ENCODE measurements at places on chromosomes 6 and 20.

GRCh38 chr6:1834207-1834606 is 224.5 kb downstream of the FOXC1 start:
- DNase-seq: no peak

GRCh38 chr6:10633216-10633615 is 61.2 kb downstream of the C6orf52 start:
- DNase-seq: no peak

- DNase-seq: peak; percentile 83
Observed at GRCh38 chr6:35419417-35419816, 32.7 kb upstream of the FANCE start.

- DNase-seq: no peak
Observed at GRCh38 chr6:163200289-163200688, 214.2 kb upstream of the QKI start.

DNA sequence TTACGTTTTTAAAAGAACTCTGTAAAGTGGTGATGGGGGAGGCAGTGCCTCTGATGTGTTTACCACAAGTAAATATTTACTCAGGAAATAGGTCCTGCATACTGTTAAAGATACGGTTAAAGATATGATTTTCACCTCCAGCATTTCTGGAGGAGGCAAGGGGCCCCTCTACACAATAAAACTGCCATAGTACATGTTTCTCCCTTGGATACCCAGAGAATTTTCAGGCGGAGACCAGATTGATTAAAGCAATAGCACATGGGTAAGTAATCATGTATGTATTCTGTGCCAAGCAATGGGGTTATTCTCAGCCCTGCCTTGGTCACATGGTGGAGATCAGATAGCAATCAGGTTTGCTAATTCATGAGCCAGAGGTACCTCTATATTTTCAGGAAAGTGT is 9.6 kb downstream of the RIPOR2 start:
- no peak for DNase-seq

DNA sequence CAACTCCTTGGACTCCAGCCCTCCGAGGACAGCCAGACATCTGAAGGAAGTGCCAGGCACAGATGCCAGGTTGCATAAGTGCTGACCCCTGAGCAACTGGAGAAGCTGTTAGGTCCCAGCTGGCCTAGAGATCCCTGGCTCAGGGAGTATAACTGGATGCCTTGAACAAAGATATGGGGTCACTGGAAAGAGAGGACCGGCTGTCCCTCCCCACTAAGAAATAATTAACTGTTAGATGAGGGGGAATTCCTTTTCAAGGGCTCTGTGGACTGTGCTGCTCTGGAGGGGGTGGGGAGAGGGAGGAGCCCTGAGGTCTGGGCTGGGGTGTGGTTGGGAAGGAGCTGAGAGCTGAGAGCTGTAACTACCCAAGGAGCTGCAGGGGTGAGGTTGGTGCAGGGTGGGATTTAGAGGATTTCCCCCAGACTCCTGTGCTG is 39.6 kb downstream of the HLA-F start:
- DNase-seq: no peak

GRCh38 chr20:52760791-52761190 is 211.4 kb upstream of the TSHZ2 start:
- no peak for DNase-seq

GRCh38 chr6:128663238-128663637 is 142.8 kb upstream of the PTPRK start:
- DNase-seq: no peak

- DNase-seq: peak; percentile 25
Observed at GRCh38 chr6:16894301-16894700, 133.0 kb upstream of the ATXN1 start.

DNA sequence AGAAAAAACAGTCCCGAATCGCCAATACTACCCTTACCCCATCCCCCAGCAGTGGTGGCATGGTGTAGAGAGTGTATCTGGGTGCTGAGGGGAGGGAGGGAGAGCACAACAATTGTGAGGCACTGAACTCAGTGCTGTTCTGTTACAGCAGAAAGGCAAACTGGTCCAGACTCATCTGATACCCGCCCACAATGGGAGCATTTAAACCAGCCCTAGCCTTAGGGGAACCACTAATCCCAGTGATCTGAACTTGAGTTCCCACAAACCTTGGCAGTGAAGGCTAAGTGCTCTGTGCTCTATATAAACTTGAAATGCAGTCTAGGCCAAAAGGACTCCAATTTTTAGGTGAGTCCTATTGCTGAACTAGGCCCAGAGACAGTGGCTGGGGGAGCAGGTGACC is 666.4 kb upstream of the PTCHD4 start:
- no peak for DNase-seq

DNA sequence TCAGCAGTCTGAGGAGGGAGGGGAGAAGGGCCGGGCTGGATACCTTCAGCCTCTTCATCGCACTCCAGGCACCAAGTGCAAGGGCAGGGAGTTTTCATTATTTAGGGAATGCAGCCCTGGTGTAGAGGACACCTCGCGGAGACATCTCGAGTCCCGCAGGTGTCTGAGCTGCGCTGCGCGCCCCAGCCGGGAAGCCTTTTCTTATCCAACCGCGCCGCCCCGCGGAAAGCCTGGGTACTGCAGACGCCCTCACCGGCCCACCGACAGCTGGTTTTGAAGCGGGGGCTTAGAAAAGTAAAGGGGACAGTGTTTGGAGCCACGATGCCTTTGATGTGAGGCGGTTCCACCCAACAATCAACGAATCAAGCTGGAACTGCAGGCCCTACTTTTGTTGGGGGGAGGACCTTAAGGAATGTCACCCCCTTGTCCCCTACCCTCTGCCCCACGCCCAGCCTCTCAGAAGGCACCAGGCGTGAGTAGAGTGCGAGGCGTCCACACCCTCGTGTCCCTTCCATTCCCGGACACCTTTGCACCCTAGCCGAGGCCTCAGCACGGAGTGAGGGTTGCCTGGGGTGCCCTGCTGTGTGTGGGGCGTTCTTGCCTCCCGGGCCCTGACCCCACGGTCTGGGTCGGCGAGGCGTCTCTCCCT is 8.6 kb downstream of the NKX2-2 start:
- peak; percentile 42 for DNase-seq

DNA sequence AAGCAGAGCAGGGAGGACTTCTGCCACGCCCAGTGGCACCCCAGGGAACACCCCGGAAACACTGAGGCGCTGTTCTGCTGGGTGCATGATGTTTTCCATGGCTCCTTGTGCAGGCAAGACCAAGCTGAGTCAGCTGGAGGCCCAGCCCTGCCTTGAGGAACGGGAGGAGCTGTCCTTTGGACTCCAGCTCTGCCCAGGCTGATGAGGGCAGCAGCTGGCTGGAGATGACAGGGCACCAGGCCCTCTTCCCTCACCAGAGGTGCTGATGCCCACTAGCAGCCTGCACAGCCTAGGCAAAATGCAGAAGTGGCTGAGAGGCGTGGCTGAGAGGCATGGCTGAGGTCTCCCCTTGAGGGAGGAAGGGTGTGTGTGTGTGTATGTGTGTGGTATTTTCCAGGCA is 2.4 kb downstream of the C6orf132 start:
- DNase-seq: no peak

DNA sequence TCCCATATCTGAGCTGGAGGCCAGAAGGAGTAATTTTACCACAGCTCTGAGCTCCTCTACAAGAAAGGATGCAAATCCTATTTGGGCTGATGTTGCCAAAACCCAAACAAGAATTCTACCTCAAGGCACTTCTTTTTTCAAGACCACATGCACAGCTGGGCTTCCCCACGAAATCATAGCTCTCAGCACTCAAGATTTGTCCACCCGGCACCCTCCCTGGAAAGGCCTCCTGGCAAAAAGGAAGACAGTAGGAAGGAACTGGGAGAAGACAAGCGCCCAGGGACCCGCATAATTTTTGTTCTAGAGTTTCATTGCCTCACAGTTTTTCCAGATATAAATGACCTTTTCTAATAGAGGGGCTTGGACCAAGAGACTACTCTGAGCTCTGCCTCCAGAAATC is 90.5 kb downstream of the BANF2 start:
- peak; percentile 6 for DNase-seq

DNA sequence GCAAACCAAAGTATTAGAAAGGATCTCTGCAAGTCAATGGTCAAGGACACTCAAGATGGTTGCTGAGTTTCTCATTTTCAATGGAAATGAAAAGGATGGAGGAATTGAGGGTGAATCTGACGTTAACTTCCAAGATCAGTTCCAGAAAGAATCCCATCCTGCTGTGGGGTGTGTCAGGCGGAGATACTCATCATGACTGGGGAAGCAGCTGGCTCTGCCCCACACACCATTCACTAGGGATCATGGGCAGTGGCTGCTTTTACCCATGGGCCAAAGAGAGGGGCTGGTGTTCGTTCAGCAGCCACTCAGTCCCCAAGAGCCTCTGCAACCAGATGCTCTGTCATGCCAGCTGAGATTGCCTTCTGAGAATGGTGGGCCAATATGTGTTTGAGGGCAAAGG is 102.3 kb upstream of the KCNK16 start:
- no peak for DNase-seq

DNA sequence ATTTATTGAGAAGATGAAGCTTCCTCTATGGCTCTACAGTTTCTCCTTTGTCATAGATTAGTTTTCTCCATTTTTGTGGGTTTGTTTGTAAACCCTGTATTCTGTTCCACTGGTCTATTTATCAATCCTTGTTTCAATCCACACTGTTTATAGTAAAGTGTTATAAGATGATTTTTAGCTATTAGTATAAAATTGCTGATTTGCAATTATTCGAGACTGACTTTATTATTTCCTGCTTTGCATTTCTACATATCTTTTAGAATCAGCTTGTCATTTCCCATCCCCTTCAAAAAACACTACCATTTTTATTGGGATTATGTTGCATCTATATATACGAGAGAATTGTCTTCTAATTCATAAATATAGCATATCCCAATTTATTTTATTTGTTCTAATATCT is 325.9 kb upstream of the EPHA7 start:
- no peak for DNase-seq

DNA sequence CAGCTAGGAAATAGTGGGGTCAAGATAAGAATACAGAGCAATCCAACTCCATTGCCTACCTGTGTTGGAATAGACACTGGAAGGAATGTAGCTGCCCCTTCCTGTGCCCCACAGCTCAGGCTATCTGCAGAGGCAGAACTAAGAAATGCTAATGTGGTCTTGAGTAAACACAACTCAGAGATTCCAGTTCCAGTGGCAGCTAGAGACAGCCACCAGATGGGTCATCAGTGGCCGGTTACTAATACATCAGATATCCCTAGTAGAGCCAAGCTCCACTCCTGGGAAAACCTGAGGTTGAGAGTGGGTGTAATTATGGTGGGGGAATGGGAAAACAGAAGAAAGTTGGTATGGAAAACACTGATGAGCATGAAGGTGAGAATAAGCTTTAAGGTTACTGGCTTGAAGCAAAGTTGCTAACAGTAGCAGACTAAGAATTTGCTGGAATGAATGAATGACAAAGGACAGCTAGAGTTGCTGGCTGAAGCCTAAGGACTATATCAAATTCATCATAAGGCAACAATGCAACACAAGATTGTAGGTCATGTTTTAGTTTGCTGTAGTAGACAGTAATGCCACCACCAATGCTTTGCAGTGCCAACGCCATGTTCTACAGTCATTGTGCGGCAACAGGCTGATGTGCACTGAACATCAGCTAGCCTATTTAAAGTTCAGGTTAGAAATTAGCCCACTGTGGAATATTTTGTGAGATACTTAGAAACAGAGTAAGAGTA is 28.3 kb upstream of the FAM83C start:
- peak; percentile 93 for DNase-seq

DNA sequence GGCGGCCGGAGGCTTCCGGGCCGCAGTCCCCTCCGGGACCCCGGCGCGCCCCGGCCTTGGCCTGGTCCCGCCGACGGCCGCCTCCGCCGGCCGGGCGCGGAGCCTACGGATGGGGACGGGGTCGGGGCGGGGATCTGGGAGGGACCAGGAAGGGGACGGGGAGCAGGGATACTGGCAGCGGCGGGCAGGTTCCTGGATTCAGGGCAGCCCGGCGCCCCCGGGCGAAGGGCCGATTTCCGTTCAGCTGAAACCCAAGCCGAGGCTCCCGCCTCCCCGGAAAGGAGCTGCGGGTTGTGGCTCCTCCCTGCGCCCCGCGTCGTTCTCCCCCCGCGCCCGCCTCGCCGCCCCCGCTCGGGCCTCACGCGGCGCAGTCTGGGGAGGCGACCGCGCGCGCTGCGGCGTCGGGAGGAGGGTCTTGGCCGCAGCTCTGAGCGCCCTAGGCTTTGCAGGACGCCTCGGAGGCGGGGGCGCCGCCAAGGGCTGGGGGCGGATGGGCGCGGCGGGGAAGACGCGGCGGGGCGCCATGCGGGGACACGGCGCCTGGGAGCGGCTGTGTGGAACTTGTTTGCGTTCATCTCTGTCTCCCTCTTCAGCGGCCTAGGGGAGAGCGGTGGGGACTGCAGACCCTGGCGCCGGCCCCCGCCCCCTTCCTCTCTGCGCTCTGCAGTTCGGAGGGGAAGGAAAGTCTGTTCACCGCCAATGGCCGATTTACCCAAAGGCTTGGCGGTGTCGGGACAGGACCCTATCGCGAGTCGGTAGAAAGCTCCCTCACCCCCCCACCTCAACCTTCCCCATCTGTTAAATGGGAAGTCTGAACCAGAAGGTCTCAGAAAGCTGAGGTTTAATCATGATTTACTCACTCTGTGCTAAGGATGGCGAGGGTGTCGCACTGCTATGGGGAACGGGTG is 22.7 kb upstream of the TMEM181 start:
- DNase-seq: no peak

DNA sequence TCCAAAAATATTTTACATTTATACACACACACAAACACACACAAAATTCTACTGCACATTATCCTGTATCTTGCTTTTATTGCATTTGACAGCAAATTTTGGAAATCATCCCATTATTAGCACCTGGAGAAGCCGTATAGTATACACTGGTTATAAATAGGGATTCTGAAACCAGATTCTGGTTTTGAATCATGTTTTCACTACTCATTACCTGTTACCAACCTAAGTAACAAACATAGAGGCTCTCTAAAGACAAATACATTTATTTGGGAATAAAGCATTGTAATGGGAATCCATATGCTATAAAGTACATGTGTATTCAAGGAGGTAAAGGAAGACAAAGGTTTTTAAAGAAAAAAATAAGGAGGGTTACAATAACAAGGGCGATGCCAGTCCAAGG is 106.8 kb downstream of the OR2B2 start:
- no peak for DNase-seq

- DNase-seq: no peak
Observed at GRCh38 chr6:108106261-108106660, 31.7 kb upstream of the OSTM1 start.

- DNase-seq: no peak
Observed at GRCh38 chr6:139175389-139175948, 40.6 kb downstream of the HECA start.

DNA sequence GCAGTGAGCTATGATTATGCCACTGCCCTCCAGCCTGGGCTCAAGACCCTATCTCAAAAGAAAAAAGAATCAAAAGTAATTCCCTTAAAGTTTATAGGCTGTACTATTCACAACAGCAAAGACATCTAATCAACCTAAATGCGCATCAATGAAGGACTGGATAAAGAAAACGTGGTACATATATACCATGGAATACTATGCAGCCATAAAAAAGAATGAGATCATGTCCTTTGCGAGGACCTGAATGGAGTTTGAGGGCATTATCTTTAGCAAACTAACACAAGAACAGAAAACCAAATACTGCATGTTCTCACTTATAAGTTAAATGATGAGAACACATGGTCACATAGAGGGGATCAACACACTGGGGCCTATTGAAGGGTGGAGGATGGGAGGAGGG is 16.7 kb downstream of the ZNFX1 start:
- no peak for DNase-seq
